Pancreas (tissue), 10 donors: ENCODE measurements at places on chromosomes 3 and 15.

DNA sequence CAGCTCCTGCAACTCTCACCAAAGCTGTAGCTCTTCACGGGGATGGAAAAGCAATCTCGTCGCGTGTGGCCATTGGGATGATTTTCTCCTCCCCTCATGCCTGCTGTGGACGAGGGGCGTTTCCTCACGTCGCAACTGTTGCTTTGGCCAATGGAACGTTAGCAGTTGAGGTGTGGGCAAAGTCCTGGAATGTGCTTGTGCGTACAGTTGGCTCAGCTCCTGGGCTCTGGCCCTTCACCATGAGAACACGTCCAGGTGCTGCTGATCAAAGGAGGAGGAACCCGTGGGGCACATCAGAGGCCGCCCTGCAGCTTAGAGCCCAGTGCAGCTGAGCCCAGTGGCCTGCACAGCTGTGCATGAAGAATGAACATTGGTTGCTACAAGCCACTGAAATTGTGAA lies 186.1 kb downstream of the TJP1 start:
- DNase-seq, result peak; percentile 80

DNA sequence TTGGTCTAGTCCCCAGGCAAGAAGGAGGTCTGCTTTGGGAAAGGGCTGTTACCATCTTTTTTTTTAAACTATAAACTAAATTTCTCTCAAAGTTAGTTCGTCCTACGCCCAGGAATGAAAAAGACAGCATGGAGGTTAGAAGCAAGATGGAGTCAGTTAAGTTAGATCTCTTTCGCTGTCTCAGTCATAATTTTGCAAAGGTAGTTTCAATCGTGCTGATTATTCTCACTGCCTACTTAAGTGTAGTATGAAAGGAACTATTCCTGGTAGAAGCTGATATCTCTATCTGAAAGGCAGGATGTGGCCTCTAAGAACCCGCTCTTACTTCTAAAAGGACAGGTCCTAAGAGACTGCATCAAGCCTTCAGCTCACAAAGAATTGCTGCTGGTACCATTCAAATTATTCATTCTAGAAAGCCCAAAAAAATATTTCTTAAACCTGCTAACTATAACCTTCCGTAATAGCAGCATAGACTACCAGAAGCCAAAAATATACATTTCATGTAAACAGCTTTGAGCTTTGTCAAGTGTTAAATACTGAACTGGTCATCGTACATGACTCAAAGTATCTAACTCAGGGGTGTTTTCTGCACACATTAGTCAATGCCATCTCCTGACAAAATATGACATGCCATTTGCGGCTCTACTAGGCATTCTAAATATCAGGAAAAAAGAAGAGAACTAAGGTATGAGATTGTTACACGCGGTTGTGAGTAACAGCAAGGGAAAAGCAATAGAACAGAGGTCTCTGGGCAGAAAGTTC lies 96.0 kb upstream of the CCDC80 start:
- DNase-seq, result no peak

GRCh38 chr3:133505813-133506212 lies 67.7 kb upstream of the CDV3 start:
- no peak for DNase-seq

GRCh38 chr3:14283813-14284438 lies 105.3 kb downstream of the LSM3 start:
- no peak for DNase-seq

DNA sequence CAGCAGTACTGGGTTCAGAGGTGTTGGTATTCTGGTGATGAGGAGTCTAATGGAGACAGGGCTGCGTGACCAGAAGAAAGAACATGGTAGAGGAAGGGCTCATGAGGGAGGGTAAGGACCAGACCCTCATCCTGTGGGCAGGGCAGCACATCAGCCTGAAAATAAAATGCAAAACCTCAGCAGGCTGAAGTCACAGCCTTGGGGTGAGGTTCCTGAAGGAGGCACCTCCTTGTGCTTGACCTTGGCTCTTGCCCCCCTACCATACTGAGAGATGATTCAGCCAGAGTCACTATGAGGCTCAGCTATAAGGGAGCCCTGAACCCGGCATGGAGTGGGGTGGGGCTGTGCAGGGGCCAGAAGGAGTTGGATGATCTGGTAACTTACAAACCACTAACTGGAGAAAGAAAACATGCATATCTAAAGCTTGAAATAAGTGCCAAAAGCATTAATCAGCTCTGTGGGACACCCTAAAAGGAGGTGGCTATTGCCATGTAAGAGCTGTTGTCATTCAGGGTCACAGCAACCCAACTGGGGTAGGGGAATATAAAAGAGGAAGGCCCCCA lies 60.2 kb downstream of the CORO2B start:
- no peak for DNase-seq
